Glomerular endothelial cell (primary cell): ENCODE measurements at places on chromosomes 16 and 17. TPM values are rescaled to one million over a fixed set of nuclear protein-coding genes. Genes with fewer than 3 reads are reported as not detected.

DNA sequence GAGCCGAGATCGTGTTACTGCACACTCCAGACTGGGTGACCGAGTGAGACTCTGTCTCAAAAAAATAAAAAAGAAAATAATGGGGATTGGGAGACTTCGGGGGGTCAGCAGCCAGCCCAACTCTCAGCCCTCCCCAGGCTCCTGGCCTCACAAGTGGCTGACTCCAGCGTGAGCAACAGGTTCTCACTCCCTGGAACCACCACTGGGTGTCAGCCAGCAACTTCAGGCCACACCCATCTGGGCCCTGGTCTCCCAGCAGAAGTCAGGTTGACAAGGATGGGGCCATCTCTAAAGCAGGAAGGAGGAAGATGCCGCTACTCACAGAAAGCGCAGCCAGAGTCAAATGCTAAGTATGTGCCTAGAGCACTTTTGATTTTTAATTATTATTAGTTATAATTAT is 139.4 kb downstream of the C16orf78 start:
- DNase-seq, result no peak

GRCh38 chr16:85316321-85316919 is 204.1 kb upstream of the CIBAR2 start:
- no peak for DNase-seq

Gene HID1
- total RNA-seq, result 23.1 and 30.6 TPM in 2 replicates

GRCh38 chr16:75105306-75106061 is 11.1 kb downstream of the LDHD start:
- DNase-seq, result no peak

DNA sequence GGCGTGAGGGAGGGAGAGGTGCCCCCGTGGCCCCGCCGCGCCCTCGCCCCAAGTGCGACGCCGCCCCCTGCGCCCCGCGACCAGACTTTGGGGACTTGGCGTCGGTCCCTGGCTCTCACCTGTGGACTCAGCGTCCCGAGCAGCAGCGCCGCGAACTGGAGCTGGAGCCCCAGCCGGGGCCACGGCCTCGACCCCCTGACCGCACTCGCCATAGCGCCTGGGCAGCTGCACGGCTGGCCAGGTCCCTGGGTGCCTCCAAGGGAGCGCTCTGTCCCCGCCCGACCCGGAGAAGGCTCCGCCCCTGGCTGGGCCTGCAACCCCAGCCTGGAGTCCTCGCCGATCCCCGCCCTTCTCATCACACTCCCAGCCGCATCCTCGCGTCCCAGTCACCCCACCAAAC is at the start of gene ERN2:
ERN2 (minus strand) TSS at position 247 of the 400 bp plus-strand sequence; CDS start at position 212, 35 bp downstream.
- DNase-seq, result no peak

DNA sequence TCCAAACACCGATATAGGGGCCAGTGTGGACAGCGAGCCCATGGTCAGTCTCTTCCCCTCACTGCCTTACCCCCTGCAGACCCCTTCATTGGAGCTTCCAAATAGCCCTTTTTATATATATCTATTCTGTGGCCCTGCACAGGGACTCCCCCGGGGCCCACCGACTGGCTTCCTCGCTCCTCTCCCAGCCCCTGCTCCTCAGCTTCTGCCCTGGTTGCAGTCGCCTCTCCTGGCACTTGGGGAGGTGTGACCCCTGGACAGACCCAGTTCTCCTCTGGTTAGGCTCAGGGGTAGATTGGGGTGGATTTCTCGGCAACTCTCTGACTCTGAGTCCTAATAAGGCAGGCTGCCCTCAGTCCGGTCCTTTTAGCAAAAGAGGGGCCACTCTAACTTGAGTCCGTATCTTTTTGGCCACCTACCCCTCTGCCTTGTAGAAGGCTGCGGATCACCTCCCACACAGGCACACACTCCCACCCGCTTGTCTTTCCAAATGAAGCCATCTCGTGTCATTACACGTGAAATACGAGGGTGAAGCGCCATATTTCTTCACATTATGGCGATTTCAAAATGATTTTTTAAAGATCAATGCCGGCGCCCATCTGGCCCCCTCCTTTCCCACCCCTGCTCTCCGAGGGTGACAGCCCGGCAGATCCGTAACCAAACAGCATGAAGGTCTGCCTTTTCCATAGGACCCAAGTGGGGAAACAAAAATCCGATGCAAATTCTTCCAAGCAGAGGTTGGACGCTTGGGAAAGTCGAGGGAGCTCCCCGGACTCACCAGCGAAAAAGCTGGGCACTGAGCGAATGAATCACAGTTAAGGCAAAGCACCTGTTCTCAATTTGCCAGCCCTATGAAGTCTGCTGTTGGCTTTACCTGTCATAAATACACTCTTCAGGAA is 1.7 kb upstream of the HOXB9 start:
- no peak for DNase-seq

Gene NPIPA2
- 0.47 and 5.0 TPM in 2 replicates for total RNA-seq

GRCh38 chr16:89319886-89320781 is 102.6 kb downstream of the ZNF778 start:
- DNase-seq, result no peak

DNA sequence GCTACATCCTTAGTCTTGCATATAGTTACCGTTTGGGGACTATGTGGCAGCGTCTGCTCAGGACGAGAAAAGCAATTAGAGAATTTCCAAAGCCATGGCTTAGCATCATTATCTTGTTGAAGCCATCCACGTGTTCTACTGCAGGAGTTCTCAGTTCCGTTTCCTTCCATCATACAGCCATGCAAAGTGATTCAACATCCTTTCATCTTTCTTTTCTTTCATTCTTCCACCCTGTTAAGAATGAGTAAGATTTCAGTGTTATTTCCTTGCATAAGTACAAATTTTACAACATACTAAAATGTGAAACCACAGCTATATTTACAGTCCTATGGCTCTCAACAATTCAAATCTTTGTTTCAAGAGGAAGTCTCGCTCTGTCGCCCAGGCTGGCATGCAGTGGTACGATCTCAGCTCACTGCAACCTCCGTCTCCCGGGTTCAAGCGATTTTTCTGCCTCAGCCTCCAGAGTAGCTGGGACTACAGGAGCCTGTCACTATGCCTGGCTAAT is 3.8 kb downstream of the MARF1 start:
- DNase-seq, result no peak

Gene GCSH
- 17.2 and 23.1 TPM in 2 replicates for total RNA-seq

- no peak for DNase-seq
Measured at GRCh38 chr17:57898487-57899311, 48.9 kb upstream of the MRPS23 start.

Gene PNMT
- not detected in 2 replicates for total RNA-seq

Gene LPO
- total RNA-seq, result not detected in 2 replicates

GRCh38 chr17:82402865-82403264 is 15.3 kb upstream of the HEXD start:
- DNase-seq, result no peak

DNA sequence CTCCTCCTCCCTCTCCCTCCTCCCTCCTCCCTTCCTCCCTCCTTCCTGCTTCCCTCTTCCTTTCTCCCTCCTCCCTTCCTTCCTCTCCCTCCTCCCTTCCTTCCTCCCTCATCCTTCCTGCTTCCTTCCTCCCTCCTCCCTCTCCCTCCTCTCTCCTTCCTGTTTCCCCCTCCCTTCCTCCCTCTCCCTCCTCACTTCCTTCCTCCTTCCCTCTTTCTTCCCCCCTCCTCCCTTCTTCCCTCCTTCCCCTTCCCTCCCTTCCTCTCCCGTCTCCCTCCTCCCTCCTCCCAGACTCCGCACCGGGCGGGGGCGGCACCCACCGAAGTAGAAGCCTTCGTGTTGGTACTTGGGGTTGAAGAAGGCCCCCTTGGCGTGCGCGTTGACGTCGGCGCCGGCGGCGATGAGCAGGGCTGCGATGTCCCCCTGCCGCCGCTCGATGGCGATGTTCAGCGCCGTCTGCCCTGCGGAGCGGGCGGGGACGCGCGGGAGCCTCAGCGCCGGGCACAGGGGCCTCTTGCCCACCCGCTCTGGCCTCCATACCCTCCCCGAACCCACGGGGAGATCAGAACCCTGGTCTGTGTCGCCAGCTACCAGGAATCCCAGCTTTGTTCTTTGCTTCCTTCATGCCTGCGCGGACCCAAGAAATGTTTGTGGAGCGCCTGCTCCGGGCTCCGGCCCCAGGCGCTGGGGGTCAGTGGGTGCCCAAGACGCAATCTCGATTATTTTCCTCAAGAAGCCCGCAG is 22.2 kb downstream of the TRPV3 start:
- no peak for DNase-seq

- no peak for DNase-seq
Measured at GRCh38 chr16:68074850-68075555, 10.2 kb upstream of the NFATC3 start.

GRCh38 chr16:68995011-68995504 is 110.4 kb upstream of the HAS3 start:
- no peak for DNase-seq

- DNase-seq, result no peak
Measured at GRCh38 chr17:1888741-1889140, 58.9 kb downstream of the RPA1 start.

Gene MYCBPAP
- 0.23 and 1.6 TPM in 2 replicates for total RNA-seq

Gene DPEP3
- total RNA-seq, result not detected in 2 replicates

Gene TGFB1I1
- total RNA-seq, result 136 and 143 TPM in 2 replicates

GRCh38 chr17:43988301-43988700 is 16.1 kb upstream of the NAGS start:
- no peak for DNase-seq

- no peak for DNase-seq
Measured at GRCh38 chr16:46658925-46659324, 30.1 kb downstream of the VPS35 start.

DNA sequence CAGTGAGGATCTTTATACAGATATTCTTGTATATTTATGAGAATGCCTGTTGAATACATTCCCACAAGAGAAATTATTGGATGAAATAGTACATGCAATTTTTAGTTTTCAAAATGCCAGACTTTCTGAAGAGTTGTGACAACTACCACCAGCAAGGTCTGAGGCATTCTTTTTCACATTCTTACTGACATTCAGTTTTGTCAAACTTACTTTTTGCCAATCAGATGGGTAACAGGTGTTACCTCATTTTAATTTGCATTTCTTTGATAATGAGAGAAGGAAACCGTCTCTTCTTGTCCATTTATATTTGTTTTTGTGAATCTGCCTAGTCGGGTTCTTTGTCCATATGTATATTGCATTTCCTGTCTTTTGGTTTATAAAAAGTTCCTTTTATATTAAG is 24.3 kb downstream of the NOL11 start:
- no peak for DNase-seq

DNA sequence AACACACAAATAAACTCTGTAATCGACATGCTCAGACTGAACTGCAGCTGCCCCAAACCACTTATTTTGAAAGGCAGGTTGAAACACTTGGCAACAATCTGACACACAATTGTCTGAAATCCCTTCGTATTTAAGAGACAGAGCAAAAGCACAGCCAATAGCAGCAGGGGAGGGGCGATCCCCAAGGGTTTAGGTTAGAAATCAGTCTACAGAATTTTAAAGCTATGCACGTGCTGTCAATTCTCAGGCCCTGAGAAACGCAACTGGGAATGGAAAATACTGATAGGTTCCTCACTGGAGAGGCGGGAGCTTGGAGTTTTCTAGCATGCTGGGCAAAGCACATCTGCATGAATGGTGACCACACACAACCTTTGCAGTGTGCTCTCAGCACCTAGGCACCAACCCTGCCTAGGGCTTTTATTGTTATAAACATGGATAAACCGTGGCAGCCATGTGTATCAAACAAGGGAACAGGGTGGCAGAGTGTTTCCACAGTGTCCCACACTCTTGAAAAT is 168.0 kb downstream of the AATF start:
- DNase-seq, result no peak

Gene LSM12
- total RNA-seq, result 44.3 and 55.3 TPM in 2 replicates

DNA sequence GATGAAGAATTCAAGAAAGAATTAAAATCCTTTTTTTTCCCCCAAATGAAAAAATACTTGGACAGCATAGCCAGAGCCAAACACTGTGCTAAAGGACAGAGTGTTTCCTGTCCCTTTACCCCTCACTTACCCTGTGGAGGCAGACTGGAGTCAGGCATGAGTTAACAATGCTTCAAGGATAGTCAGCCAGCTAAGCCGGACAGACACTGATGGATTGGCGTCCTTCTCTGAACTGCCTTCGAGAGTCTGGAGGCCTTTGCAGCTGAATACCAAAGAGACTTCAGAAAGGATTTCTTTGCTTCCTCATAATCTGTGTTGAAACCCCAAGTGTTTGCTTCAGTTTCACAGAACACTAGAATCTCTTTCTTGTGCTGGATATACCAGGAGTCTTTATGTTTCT is 4.6 kb downstream of the METTL9 start:
- DNase-seq, result no peak

DNA sequence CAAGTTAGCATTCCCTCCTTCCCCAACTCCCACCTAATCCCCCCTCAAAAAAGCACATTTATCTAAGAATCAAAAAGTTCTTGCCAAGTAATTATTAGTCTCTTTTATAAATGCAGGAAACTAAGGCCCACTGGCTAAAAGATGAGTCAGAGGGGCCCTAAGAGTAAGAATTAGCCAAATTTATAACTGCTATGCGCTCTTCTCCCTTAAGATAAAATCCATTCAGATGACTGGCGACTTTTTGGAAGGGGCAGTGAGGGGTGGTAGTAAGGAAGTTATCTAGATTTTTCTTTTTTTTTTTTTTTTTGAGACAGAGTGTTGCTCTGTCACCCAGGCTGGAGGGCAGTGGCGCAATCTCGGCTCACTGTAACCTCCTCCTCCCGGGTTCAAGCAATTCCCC is 17.1 kb downstream of the ZNF652 start:
- no peak for DNase-seq

DNA sequence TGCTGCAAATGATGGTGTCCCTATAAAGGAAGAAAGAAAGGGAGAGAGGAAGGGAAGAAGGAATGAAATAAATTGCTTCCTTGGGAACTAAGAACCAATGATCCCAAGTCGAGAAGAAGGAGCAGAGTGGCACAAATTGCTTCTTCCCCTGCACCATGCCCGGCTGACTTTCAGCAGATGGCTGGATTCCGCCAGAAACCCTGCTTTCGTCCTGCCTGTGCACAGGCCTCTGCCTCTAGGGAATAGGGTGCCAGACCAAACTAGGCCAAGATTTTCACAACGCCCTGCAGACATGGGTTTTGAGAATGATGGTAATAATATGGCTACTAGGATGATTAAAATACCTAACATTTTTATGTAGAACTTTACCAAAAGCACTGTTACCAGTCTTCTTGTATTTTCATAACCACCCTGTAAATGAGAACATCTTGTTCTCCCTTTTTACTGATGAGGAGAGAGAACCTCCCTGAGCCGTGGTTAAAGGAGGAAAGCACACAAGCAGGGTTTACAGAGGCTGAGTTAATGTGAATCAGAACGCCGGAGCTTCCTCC is 122.1 kb upstream of the HSBP1 start:
- no peak for DNase-seq

DNA sequence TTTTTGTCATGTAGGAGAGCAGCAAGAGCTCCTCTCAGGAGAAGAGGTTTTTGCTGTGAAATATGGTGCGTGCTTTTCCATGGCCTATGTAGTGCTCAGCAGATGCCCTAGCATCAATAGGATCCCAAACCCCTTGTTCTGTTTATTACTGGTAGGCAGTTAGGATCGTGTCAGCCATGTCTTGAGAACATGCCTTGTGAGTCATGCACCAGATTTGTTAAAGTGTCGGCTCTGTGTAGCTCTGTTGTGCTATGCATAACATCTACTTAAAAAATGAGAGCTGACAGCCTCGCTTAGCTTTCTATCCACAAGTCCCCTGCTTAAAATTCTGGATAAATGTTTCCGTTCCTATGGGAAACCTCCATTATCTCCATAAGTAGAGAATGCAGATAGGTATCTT is 4.4 kb upstream of the EIF4A3 start:
- DNase-seq, result no peak

- no peak for DNase-seq
Measured at GRCh38 chr16:53055541-53056391, 975 bp downstream of the CHD9 start.

Gene ORAI3
- total RNA-seq, result 40.0 and 47.3 TPM in 2 replicates

- no peak for DNase-seq
Measured at GRCh38 chr16:67339453-67339852, 12.8 kb downstream of the LRRC36 start.

Gene AATK
- total RNA-seq, result 7.3 and 8.9 TPM in 2 replicates

- peak; percentile 66 for DNase-seq
Measured at GRCh38 chr16:48444574-48444973, 59.4 kb upstream of the SIAH1 start.
